ENCODE measurements at places on chromosomes 2 and 18.

DNA sequence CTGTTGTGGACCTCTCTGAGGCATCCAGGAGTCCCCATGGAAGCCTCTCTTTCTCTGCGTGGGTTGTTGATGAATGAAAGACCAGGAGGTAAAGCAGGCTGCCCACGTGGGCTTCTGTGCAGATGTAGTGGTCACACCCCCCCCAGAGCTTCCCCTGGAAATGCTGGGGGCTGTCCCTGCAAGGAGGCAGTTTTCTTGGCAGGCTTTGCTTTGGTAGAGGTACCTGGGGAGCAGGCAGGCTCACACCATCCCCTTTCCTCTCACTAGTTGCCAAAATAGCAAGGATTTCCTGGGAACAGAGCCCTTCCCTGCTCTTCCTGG is 97.6 kb upstream of the MAP3K20 start:
- no peak for DNase-seq

GRCh38 chr2:234502285-234502918 is 5.5 kb upstream of the ARL4C start:
- DNase-seq: no peak

GRCh38 chr2:98907966-98908905 is 27.8 kb downstream of the CRACDL start:
- no peak for DNase-seq

DNA sequence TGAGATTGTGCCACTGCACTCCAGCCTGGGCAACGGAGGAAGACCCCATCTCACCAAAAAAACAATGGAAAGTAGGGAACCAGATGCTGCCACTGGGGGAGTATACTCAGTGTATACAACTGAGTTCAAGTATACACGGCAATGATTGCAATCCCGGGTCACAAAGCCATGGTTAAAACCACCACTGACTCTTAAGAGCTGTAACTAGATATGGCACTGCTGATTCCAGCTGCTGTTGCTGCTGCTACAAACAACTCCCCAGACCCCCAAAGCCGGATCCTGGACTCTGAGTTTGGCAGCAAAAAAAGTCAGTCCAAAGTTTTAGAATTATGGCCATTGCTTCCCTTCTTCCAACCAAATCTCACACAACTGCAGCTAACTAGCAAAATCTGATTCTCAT is 43.7 kb upstream of the COX7A2L start:
- no peak for DNase-seq

GRCh38 chr2:234472155-234472554 is 24.7 kb downstream of the ARL4C start:
- no peak for DNase-seq

DNA sequence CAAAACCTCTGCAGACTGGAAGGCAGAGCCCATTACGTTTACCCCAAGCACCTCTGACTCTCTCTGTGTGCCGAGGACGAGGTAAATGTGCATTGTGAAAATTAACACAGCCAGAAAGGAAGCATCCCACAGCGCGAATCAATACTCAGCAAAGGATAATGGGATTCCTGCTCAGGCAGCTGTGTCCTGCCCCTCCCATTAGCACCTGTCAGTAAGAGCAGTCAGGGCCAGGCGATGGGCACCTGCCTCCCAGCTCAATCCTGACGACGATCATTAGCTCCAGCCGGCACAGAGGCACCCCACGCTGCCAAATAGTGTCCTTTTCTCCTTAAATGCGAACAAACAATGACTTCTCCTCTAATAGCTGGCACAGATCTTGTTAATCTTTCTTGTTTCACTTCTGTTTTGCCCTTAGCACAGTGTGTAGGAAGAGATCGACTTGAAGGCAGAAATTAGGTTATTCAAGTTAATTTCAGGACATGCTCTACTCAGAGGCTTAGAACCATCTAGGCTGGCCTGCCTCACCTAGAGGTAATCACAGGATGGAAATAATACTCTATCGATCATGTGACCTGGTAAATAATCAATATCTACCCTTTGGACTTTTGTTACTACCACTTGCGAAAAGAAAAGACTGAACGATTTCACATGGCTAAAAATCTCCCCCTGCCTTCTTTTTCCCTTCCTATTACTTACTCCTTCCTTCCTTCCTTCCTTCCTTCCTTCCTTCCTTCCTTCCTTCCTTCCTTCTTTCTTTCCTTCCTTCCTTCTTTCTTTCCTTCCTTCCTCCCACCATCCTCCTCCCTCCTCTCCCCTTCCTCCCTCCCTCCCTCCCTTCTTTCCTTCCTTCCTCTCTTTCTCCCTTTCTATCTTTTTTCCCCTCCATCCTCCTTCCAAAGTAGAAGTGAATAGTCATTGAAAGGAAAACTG is 487.9 kb upstream of the ID2 start:
- DNase-seq: no peak

GRCh38 chr2:217801115-217801531 is 201.7 kb downstream of the TNS1 start:
- DNase-seq: no peak

DNA sequence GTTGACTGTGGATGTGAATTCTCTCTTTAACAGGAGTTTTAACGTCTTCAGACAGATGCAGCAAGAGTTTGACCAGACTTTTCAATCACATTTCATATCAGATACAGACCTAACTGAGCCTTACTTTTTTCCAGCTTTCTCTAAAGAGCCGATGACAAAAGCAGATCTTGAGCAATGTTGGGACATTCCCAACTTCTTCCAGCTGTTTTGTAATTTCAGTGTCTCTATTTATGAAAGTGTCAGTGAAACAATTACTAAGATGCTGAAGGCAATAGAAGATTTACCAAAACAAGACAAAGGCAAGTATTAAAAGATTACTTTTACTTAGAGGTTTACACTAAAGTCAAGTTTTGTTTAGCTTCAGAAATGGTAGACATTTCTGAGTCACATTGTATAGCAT is 30.2 kb upstream of the TYMS start:
- no peak for DNase-seq

DNA sequence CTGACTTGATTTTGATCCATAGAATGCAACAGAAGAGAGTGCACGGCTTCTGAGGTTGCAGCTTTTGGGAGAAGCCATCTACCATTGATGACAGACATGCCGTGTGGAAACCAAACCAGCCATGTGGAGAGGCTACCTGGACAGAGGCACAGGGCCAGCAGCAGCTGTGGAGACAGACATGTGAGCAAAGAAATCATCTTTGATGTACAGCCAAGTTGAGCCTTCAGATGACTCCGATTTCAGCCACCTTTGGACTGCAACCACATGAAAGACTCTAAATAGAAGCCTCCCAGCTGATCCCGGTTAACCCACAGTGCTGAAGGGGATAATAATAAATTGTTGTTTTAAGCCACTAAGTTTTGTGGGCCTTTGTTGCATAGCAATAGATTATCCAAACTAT is 54.2 kb downstream of the TSN start:
- DNase-seq: no peak

DNA sequence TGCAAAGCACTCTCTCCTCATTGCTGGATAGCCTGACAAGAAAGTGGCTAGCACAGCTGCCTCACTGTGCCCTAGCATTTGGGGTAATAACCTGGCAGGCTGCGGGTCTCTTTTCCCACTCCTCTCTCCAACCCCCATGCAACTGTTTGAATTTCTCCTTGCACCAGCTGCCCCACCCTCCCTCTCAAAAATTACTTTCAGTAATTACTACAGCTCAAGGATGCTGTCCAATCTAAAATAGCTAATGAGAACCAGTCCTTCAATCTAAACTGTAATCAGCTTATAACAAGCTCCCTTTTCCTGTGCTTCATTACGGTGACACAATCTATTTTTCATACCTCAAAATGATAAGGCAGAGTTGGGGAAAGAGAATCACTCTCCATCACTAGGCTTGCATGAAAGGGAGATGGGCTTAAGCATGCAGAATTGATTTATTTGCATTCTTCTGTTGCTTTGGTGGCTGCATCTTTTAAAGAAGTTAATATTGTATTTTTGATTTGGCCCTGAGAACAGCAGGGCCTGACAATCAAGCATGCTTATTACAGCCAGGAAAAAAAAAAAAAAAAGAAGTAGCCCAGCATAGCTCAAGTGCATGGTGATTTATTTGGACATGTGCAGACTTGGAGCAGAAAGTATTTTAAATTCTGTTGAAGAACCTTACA is 881.8 kb downstream of the SLC4A3 start:
- DNase-seq: no peak
